ENCODE measurements at places on chromosomes 3 and 15.

DNA sequence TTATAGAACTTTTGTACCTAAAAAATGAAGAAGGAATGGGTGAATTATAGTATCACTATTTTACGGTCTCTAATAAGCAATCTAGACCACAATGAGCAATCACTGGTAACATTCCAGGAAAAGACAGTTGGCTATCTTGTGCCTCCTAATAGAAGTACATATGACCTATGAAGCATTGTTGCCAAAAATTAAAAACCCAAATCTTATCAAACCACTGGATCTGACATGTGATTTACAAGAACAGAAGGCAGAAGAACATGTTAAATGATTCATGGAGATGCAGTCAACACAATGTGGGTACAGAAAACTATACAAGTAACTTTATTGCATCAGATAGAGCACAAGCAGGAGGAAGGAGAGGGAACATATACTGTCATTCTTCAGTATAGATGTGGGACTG lies 14.5 kb upstream of the HYKK start:
- no peak for DNase-seq

DNA sequence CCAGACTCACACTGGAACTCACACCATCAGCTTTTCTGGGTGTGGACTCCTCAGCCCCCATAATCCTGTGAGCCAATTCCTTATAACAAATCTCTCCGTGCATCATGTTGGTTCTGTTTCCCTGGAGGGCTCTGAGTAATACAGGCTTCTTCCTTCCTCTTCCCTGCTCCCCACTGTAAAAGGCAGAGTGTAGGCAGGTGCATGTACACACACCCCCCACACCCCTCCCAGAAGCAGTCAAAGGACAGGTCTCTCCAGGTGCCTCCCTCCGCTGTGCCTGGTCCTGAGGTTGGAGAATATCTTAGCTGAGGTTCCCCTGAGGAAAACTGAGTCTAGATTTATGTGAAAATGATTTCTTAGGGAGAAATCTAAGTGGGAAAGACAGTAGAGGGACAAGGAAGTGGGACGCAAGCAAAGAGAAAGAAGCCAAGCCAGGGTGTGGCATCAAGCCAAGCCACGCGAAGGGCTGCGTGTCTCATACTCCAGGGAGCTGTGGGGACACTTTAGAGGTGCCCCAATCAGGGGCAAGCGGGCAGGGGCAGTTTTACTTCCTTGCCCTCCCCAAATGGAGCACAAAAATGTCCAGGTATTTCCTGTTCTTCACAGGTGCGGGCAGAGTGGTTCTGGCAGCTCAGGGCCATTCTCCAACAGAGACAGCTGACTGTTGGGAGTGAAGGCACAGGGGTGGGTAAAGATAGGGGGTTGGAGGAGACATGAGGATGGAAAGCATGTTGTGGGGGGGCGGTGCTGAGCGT lies 86.6 kb downstream of the HMG20A start:
- no peak for DNase-seq

DNA sequence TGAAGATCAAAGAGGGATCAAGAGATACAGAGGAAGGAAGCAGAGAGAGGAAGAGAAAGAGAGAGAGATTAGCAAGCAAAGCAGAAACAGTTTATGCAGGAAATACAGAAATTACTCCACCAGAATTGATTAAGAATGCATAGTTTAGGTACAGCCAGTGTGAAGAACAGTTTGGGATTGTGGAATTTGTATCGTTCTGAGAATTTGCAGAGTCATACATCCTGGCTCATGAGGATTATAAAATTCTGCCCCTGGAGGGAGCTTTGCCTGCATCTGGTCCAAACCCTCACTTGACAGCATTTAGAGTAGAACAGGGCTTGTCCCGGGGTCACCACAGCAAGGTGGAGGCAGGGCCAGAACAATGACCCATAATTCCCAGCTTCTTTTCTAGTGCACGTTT lies 44.1 kb downstream of the MASP1 start:
- DNase-seq: no peak

DNA sequence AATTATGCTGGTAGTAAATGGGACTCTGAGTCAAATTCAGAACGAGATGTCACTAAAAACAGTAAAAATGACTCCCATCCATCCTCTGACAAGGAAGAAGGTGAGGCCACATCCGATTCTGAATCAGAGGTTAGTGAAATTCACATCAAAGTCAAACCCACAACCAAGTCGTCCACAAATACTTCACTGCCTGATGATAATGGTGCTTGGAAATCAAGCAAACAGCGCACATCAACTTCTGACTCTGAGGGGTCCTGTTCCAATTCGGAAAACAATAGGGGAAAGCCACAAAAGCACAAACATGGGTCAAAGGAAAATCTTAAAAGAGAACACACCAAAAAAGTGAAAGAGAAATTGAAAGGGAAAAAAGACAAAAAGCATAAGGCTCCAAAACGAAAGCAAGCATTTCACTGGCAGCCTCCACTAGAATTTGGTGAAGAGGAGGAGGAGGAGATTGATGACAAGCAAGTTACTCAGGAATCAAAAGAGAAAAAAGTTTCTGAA lies 15.1 kb upstream of the ZBTB47 start:
- no peak for DNase-seq

GRCh38 chr3:16300307-16300706 lies 35.3 kb downstream of the OXNAD1 start:
- DNase-seq: no peak

DNA sequence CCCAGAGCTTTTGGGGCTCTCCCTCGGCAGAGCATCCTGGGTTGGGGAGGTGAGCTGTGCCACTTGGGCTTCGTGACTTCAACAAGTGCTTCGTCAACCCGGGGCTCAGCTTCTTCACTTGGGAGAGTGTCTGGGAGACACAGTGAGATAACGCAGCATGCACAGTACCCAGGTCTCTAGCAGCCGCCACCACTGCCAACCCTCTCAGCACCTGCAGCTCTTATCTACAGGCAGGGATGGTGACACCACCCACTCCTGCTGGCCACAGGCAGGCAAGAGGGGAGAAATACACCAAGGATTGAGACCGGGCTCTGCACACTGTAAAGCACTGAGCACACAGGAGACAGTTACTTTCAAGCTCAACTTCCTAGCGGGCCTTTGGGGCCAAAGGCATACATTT lies 11.6 kb downstream of the TKT start:
- no peak for DNase-seq

DNA sequence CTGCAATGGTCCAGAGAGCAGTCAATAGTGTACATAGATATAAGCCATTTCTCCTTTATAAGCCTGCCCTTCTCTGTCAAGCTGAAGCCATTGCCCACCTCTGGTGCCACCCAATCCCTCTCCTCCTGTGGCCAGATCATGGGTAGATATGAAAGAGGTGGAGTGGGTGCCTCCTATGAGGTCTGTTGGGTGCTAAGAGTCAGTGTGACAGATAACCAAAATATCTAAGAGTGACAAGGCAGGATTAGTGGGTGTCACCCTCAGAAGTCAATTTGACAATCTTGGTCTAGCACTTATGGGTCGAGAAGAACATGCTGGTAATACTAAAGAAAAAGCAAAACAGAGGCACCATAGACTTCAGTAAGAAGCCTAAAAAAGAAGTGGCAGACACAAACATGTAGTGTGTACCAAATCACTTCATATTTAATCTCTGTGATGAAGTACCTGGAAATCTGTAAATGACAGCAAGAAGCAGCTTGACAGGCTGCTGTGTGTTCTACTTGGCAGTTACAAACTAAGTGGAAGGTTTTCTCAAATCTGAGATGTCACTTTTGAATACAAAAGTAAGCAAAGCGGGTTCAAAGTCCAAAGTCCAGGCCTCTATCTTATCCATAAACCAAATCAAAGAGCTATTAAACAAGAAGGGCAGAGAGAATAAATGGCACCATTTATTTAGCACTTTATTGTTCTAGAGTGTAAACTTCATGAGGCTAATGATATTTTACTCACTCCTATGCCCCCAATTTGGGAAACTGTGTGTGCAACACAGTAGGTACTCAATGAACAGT lies 118.9 kb upstream of the EOMES start:
- DNase-seq: no peak

DNA sequence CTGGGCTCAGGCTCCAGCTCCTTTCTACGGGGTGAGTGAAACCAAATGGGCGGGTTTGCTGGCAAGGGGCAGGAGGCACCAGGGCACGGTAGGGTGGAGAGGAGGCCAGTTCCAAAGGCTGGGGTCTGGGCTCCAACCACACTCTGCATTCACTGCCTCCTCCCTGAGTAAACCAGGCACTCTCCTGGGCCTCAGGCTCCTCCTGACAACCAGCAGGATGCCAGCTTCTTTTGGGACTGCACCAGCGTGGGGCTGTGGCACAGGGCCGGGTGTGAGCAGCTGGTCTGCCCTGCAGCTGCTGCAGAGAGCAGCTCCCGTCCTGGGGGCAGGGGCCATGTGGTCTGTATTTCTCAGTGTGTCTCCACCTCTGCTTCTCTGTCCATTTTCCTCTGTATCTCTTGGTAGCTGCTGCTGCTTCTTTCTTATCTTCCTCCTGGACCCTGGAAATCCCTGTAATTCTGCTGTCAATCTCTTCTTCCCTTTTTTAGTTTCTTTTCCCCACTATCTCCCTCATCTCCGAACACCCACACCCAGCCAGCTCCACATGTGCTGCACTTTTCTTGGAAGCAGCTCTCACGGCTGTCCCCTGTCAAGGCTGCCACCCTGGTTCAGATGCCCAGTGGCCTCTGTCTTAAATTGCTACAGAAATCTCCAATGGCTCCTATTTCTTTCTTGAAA lies 54.9 kb upstream of the TBC1D21 start:
- no peak for DNase-seq

GRCh38 chr3:141294848-141295247 lies 63.2 kb downstream of the PXYLP1 start:
- DNase-seq: no peak

DNA sequence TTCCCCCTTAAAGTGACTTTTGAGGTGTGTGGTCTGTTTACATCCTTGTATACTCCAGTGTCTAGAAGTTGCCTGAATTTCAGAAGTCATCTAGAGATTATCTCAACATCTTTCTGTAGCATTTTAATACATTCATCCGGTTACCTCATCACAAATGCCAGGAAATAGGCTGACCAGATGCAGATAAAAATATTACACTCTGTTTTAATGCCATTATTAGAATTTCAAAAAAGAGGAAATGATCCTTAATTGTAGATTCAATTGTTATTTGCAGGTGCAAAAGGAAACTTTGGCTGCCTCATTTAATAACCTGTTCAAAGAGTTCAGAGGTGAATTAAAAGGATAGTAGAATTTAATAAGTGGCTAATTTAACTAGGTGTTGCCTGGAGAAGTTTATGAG lies 290.9 kb downstream of the C3orf38 start:
- no peak for DNase-seq

GRCh38 chr3:148991219-148992026 lies at the start of gene GYG1:
GYG1 (plus strand) TSS chr3:148991540; CDS start chr3:148991641, 101 bp downstream.
- no peak for DNase-seq

DNA sequence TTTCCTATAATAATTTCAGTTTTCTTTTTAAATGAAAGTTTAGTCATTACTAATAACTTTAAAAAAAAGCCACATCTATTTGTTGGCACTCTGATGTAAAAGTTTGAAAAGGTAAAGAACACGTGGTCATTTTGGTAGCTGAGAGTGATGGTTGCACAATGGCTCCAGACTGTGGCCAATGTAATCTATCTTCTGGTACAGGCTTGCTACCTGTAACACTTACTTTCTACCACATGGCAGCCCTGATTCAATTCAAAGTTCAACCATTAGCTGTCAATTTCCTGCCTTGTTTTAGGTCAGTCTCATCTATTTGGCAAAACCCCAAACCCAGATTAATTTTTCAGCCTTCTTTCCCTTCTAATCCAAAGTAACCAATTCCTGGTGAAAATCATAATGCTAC lies 126.1 kb downstream of the TUSC7 start:
- DNase-seq: no peak

- no peak for DNase-seq
Observed at GRCh38 chr15:71218272-71218805, 103.1 kb downstream of the THSD4 start.

DNA sequence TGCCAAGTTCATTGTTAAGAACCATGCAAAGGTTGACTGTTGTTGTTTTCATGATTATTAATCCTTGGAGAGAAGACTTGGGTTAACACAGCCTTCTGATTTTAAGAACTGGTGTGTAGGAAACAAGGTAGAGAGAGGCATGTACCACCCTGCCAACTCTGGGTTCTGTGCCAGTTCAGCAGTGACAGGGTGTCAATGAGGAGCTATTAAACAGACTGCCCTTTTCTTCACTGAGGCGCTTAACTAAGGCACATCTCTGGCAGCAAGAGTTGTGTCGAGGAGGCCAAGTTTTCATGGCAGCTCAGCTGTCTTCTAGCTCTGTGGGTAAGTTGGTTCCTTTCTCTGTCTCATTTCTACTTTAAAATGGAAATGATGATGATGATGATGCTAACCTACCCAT lies 117.6 kb downstream of the FEZF2 start:
- DNase-seq: no peak

DNA sequence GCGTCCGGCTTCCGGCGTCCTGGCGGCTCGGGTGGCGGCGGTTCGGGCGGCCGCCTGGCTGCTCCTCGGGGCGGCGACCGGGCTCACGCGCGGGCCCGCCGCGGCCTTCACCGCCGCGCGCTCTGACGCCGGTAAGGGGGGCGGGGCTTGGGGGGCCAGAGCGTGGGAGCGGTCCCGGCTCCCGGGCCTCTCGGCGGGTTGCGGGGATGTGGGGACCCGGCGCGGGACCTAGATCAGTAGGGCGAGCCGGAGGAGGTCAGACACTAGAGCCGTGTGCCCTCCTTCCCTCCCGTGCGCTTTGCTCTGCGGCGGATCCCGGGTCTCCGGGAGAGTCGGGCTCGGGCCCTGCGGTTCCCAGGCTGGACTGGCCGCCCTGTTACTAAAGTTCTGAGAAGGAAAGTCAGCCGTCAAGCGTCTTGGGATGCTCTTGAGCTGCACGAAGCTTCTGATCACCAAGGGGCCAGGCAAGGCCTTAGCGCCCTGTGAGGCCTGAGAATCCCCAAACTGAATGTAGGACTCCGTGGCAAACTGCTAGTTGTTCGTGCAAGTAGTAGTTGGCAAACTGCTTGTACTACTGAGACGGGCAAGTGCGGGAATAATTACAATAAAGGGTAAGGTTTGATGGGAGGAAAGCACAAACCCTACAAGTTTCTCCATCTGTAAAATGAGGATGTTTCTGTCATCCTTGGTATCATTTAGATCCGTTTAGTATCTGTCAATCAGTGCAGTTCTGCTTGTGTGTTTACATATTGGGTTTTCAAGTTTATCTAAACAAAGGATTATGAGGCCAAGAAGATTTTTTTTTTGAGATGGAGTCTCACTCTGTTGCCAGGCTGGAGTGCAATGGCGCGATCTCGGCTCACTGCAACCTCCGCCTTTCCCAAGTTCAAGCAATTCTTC lies 587 bp downstream of the PIGX start:
- DNase-seq: no peak

- no peak for DNase-seq
Observed at GRCh38 chr3:42459151-42459550, 43.3 kb upstream of the VIPR1 start.

DNA sequence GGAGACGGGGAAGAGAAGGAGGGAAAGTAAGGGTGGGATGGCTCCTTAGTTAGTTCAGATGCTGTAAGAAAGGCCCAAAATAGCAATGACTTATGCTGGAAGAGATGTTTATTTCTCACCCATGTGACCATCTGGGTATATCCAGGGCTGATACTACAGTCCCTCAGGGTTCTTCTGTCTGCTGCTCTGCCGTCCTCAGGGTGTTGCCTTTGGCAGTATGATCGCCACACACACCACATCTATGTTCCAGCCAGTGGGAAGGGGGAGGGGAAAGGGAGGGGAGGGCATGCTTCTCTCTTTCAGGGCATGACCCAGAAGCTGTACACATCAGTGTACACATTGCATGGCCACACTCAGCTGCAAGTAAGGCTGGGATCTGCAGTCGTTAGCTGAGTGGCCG lies 10.2 kb downstream of the CD276 start:
- DNase-seq: no peak
